Kidney epithelial cell (primary cell): ENCODE measurements at places on chromosomes 5 and 9. TPM values are rescaled to one million over a fixed set of nuclear protein-coding genes. Genes with fewer than 3 reads are reported as not detected.
A peak's percentile ranks its signal among the peaks of the same experiment; 100 is the strongest.

GRCh38 chr5:79824444-79824843 is 134.8 kb downstream of the CMYA5 start:
- DNase-seq, result no peak

DNA sequence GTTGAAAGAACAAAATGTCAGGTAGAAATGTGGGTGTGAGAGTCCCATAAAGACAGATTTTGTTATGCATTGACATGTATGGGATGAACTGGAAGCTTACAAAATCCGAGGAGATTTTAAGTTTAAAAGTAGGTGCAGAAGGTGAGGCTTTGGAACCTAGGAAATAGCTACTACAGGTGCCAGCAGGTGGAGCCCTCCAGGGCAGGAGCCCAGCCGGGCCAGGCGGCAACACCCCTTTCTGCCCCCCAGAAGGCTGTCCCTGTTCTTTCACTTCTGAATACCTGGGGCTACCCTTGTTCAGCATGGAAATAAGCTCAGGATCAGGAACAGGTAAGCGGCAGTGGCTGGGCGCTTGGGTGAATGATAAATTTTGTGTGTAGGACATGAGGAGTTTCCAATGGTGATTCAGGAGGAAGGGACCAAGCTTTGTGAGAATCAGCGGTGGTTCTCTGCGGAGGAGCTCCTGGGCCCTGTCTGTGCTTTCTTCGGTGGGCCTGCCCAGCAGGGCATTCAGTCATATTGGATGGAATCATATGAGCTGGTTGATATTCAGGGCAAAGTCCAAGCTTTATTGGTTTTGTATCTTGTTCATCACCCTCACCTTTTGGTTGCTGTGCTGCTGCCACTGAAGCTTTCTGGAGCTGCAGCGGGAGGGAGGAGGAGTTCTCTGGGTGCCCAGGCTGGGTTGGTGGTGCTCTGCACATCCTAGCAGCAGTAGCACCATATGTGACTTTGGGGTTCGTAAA is 12.3 kb downstream of the PCBD2 start:
- DNase-seq, result no peak

DNA sequence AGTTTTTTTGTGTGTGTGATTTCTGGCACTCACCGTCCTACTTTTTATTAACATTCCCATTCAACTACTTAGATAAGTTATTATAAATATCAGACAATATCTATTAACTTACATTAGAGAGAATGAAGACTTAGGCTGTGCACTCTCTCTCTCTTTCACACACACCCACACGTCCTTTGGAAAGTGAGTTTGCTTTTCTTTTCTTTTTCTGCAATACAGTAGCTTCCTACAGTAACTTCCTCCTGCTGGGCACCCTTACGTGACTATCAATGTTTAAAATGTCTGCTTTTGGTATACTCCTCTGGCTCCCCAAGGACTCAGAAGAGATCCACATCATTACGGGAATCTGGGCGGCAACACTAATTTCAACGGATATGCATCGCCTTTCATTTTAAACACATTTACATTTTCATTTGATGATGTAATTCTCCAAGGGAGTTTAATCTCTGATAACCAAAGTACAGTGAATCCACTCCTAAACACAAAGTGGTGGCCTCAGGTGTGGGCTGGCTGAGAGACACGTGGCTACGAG is 179.5 kb downstream of the MAPKAP1 start:
- DNase-seq, result no peak

- DNase-seq, result peak; percentile 87
Measured at GRCh38 chr5:91293131-91293530, 90.0 kb downstream of the ARRDC3 start.

DNA sequence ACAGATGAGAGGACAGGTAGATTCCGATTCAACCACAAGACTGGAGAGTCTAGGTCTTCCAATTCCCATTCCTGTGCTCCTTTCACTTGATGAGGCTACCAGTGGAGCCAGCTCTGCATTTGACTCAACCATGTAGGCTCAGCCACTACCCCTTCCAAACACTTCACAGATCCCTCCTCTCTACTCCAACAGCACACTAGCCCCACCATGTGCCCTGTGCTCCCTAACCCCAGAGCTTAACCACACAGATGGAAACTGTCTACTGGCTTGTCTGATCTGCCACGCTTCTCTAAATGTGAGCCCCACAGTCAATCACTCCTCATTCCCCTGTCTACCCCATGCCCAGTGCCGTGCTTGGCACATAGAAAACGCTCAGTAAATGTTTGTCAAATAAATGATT is 508.2 kb downstream of the CDK5RAP2 start:
- DNase-seq, result no peak

DNA sequence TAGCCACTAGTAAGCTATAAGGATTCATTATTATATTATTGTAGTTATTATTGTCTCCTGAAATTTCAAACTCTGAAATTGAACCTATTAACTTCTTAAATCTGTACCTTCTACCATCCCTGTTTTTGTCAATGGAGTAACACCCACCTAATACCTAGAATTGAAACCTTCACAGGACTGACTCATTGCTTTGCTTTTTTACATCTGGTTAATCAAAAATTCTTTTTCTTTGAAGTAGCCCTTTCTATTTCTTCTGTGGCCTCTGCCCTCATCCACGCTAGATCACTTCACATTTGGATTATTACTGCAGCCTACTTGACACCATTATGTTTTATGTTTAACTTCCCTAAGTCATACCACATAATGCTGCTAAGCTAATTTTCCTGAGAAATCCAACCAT is 35.6 kb downstream of the RBM27 start:
- no peak for DNase-seq

- DNase-seq, result no peak
Measured at GRCh38 chr9:101618698-101619097, 23.9 kb upstream of the PPP3R2 start.

The DOK3 gene
- 1.1 TPM in 2 replicates for total RNA-seq

The GABRA6 gene
- not detected in 2 replicates for total RNA-seq

- DNase-seq, result no peak
Measured at GRCh38 chr9:121773954-121774714, 122.7 kb downstream of the DAB2IP start.

DNA sequence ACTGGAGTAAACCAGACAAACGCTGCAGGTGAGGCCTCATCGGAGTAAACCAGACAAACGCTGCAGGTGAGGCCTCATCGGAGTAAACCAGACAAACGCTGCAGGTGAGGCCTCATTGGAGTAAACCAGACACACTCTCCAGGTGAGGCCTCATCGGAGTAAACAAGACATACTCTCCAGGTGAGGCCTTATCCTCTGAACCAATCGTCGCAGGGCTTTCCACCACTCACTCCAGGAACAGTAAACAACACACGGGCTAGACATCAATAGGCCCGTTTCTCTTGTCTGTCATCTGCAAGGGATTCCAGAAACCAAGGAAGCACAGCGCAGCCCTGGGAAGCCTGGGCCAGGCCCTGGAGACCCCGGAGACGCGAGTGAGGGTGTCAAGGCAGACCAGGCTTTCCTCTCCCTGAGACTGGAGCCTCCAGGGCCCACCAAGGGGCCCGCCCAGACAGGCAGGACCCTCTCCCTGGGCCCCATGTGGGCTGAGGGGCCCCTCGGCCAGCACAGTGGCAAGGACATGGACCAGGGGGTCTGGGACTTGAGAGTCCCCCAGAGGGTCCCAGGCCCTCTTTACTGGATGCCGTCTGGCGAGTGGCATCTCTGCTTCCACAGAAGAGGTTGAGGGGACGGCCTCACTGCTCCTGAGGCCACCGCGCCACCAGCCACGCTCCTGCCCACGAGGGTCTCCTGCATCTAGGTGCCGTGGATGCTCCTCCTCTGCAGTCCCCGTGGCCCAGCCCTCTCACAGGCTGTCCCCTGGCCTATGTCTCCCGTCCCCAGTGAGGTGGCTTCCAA is 26.4 kb upstream of the NSMF start:
- no peak for DNase-seq

DNA sequence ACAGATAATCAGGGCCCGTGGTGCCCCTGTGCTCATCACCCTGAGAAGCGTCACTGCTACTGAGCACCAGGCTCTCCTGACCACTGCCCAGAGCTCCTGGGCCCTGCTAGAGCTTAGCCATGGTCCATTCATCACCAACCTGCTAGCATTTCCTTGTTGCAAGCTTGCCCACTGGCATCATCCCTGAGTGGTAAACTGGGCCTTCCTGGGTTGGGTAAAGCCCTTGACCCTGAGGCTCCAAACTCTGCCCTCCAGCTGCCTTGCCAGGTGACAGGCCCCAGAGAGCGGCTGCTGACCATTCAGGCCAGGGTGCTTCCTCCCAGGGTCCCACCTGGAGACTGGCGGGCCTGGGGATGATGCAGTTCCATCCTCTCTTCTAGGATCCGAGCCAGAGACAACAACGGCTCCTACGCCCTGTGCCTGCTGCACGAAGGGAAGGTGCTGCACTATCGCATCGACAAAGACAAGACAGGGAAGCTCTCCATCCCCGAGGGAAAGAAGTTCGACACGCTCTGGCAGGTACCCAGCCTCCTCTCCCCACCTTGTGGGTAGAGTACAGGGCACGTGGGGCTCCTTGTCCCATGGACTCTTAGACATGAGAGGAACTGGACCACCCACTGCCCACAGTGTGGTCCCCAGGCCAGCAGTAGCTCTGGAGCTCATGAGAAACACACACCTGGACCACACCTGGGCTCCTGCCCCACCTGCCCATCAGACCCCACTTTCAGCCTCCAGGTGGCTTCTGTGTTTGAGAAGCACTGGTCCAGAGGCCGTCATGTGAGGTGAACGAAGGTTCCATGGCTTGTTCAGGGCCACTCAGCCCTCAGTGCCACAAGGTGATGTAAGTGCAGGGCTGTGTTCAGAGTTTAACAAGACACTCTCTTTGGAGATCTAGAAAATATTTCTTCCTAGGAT is 60.5 kb downstream of the SYK start:
- DNase-seq, result no peak

DNA sequence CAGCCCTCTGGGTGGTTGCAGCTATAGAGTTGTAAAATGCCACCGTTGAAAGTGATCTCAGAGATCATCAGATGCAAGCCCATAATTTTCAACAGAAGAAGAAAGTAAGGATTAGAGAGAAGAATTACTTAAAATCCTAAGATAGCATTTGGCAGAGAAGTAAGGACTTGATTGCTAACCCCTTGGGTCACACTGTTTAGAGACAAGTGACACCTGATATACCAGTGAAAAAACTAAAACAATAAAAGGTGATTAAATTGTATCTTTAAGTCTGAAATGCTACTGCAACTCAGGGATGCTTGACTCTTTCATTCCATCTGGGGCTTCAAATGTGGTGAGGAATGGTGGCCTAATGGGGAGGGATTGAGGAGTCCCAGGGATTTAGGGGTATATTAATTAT is 280.9 kb upstream of the PANK3 start:
- no peak for DNase-seq

GRCh38 chr5:111667128-111667736 is 89.8 kb downstream of the NREP start:
- no peak for DNase-seq

- DNase-seq, result no peak
Measured at GRCh38 chr5:56085193-56085592, 90.4 kb upstream of the IL6ST start.

DNA sequence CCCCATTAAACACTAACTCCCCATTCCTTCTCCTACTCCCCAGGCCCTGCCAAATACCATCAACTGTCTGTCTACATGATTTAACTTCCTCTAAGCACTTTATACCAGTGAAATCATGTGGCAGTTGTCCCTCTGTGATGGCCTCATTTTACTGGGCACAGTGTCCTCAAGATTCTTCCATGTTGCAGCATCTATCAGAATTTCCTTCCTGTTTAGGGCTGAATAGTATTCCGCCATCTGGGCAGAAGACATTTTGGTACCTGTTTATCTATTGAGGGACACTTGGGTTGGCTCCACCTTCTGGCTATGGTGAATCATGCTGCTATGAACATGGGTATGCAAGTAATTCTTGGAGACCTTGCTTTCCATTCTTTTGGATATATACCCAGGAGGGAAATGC is 59.4 kb upstream of the IRX4 start:
- no peak for DNase-seq

DNA sequence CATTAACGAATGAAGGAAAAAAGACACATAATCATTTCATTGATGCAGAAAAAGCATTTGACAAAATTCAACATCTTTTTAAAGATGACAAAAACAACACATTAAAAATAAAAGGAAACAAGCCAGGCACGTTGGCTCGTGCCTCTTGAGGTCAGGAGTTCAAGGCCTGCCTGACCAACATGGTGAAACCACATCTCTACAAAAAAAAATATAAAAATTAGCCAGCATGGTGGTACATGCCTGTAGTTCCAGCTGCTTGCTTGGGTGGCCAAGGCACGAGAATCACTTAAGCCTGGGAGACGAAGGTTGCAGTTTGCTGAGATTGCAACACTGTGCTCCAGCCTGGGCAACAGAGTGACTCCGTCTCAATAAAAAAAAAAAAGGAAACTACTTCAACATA is 77.0 kb downstream of the ERCC6L2 start:
- DNase-seq, result no peak

GRCh38 chr5:150446088-150446487 is 3.5 kb downstream of the RPS14 start:
- DNase-seq, result no peak

DNA sequence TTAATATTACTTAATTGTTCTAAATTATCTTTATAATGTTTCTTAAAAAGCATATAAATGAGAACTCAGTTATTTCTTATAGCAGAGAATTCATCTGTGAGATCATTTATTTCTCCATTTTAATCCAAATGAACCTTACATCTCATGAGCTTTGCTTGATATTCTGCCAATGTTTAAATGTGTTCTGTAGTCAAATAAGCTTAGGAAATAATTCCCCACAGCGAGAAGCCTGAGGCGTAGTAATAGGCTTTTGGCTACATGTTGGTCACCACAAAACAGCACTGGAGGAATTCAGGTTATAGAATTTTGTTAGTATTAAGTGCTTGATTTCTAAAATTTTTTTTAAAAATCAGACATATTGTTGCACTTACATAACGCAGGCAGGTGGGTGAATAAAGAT is 585.3 kb upstream of the RORB start:
- DNase-seq, result no peak

DNA sequence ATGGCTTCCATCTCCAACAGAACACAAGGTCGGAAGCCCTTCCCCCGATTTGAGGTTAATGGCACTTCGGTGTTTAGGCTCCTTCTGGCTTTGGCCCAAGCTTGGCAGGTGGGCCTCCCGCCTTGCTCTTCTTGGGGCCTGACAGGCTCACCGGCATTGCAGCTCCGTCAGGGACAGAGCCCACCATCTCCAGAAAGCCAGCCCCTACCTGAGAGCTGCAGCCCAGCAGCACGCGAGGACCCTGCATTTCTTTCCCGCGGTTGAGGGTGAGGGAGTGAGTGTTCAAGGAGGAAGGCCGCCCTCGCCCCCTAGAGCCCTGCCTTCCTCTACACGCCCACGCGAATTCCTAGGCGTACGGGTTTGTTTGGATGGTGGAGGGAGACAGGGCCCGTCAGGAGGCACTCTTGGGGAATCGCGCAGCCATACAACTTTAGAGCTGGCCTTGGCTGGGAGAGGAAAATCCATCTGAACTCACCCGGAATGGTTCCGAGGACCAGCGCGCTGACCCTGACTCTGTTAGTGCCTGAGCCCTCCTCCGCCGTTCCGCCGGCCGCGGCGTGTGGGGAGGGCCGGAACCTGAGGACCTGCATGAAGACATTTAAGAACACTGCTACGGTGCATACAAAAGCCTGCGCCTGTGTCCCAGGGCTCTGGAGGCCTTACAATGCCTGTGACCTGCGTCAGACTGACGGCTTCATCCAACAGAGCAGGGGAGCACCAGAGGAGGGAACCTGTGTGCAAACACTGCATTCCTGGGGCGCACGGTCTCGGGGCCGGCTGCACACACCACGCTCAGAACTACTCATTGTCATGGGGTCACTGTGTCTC is 73.8 kb downstream of the MRPL36 start:
- DNase-seq, result no peak

- DNase-seq, result no peak
Measured at GRCh38 chr5:157912621-157913325, 53.8 kb upstream of the CLINT1 start.

GRCh38 chr5:39453606-39454005 is 28.8 kb upstream of the DAB2 start:
- DNase-seq, result no peak
